ENCODE measurements at places on chromosomes 13 and 19.

DNA sequence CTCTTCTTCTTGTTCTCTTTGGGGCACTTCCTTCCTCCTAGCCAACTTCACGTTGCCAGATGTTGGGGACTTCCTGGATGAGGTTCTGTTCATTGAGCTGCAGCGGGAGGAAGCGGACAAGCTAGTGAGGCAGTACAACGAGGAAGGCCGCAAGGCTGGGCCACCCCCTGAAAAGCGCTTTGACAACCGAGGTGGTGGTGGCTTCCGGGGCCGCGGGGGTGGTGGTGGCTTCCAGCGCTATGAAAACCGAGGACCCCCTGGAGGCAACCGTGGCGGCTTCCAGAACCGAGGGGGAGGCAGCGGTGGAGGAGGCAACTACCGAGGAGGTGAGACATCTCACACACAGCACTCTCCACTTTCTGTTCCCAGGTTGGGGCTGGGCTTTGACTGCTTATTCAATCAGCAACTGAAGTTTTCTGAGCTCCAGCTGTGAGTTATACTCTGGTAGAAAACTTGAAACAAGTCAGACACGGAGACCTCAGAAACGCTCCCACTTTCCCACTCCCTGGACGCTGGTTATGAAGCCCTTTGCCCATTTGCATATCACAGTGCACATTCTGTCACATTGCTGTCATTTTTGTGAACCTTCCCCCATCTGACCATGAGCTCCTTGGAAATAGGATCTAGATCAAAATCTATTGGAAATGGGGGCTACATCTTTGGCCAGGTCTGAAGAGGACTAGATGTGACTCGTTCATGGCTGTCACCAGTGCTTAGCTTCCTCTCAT is 7.2 kb upstream of the CCDC97 start:
- peak overlapping the region; percentile 69 for H3K4me3 ChIP-seq
- no peaks in the 10 kb centered on the region for H3K27me3 ChIP-seq
- peak; percentile 91 for DNase-seq
- peaks cover 81% of the 10 kb centered on the region for H3K36me3 ChIP-seq
- H3K4me1 ChIP-seq, result peaks cover 99% of the 10 kb centered on the region

DNA sequence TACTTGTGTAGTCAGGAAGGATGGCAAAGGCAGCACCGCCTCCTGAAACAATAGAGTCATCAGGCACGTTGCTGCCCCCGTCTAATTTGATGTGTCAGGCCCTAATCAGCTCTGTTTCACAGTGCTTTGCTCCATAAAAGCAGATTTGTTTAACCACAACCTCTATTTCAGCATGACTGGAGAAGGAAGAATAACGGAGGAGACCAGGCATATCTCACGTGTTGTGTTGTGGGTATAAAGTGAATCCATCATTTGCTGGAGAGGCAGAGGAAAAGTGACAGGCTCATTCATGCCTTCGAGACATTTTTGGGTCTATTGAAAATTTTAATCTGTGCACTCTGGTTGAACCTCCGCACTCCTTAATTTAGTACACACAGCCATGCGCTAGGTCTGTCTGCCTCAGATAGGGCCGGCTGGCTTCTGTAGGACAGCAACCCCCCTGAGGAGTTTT is 940.4 kb upstream of the SLC10A2 start:
- H3K4me3 ChIP-seq, result no peak overlapping the region
- DNase-seq, result no peak
- H3K27me3 ChIP-seq, result no peaks in the 10 kb centered on the region
- H3K36me3 ChIP-seq, result no peaks in the 10 kb centered on the region
- no peak overlapping the region for H3K27ac ChIP-seq

GRCh38 chr13:109204657-109205056 is 575.2 kb downstream of the MYO16 start:
- no peaks in the 10 kb centered on the region for H3K36me3 ChIP-seq
- no peaks in the 10 kb centered on the region for H3K27me3 ChIP-seq
- H3K4me1 ChIP-seq, result no peaks in the 10 kb centered on the region
- H3K4me3 ChIP-seq, result no peak overlapping the region
- no peak overlapping the region for H3K27ac ChIP-seq
- DNase-seq, result no peak

DNA sequence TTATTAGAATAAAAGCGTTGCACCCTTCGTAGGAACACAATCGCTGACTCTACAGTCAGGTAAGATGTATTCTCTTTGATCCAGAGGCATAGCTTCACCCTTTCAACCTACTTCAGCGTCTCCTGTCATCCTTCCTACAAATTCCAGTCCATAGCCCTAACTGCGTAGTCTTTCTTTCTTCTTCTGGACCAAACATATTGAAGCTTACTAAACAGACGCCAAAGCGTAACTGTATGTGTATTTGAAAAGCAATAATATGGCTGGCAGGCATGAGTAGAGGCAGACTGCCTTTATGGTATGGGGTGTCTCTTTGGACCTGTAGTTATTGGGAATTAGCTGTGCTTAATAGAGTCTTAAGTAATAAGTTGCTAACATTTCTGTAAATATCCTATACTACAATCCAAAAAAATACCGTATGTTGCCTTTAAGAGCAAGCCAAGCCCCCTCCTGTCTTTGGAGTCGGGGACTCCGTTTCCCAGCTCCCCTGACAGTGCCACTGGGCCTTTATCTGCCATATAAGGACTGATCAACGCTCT is 392 bp upstream of the ZNF548 start:
- no peaks in the 10 kb centered on the region for H3K27me3 ChIP-seq
- peak overlapping the region; percentile 96 for H3K4me3 ChIP-seq
- DNase-seq, result no peak
- peaks cover 25% of the 10 kb centered on the region for H3K4me1 ChIP-seq

DNA sequence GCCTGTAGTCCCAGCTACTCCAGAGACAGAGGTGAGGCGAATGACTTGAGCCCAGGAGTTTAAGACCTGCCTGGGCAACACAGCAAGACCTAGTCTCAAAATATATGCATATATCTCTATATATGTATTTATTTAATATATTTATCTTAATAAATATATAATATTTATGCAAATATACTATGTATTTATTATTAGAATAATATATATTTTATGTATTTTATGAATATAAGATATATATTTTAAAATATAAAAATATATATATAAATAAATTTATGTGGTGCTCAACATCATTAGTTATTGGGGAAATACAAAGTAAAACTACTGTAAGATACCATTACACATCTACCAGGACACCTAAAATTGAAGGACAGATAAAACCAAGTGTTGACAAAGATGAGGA is 58.1 kb upstream of the IPO5 start:
- H3K27ac ChIP-seq, result no peak overlapping the region
- H3K4me3 ChIP-seq, result no peak overlapping the region
- H3K27me3 ChIP-seq, result peaks cover 3% of the 10 kb centered on the region

DNA sequence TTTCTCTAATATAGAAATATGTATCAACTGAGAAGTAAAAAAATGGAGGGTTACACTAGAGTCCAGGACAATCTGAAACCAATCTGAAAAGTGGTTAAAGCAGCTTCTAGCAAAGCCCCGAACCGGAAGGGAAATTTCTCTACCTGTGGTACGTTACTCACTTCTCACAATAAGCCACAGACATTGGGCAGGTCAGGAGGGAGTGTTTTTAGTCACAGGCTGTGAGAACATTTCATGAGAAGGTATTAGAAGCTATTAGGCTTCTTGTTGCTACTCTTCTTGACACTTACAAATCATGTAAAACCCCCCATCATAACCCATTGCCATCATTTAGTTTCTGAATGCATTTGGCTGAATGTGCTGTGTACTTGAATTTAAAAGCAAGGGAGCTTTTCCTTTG is 120.9 kb downstream of the NUFIP1 start:
- H3K4me3 ChIP-seq, result no peak overlapping the region
- H3K27me3 ChIP-seq, result peaks cover 3% of the 10 kb centered on the region
- no peak for DNase-seq
- H3K4me1 ChIP-seq, result peaks cover 7% of the 10 kb centered on the region
- H3K27ac ChIP-seq, result no peak overlapping the region

DNA sequence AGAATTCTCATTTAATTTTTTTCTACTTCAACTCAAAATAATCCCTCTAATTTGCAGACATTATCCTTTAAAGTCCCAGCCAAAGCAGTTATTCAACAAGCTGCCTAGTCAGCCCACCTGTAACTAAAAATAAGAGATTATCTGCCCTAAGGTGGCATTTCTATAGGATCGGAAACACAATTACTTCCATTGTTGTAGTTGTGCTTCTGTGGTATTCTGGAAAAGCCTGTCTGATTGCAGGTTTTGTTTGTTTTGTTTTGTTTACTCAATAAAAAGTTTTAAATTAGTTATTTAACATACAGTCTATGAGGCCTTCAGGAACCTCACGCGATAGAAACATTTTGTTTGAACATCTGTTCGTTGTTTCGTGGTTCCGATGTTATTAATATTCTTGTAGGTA is 101.0 kb downstream of the ZIC5 start:
- H3K36me3 ChIP-seq, result no peaks in the 10 kb centered on the region
- H3K4me1 ChIP-seq, result no peaks in the 10 kb centered on the region
- H3K4me3 ChIP-seq, result no peak overlapping the region
- H3K27me3 ChIP-seq, result no peaks in the 10 kb centered on the region

DNA sequence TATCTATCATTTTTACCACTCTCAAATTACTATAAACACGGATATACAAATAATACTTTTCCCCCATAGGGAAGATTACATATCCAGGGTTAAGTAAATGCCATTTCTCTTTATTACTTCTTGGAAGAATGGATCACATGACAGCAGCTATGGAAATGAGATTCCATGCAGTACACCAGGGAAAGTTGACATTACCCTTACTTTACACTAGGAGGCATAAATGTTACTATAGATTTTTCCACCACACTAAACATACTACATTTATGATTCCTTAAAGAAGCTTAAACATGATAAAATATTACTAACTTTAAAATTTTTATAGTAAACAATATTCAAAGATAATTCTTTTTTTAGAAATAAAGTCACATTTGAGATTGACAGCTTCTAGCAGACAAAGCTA is 611.4 kb downstream of the PCDH9 start:
- H3K27ac ChIP-seq, result no peak overlapping the region
- DNase-seq, result no peak
- H3K27me3 ChIP-seq, result no peaks in the 10 kb centered on the region
- no peaks in the 10 kb centered on the region for H3K36me3 ChIP-seq
- no peak overlapping the region for H3K4me3 ChIP-seq

DNA sequence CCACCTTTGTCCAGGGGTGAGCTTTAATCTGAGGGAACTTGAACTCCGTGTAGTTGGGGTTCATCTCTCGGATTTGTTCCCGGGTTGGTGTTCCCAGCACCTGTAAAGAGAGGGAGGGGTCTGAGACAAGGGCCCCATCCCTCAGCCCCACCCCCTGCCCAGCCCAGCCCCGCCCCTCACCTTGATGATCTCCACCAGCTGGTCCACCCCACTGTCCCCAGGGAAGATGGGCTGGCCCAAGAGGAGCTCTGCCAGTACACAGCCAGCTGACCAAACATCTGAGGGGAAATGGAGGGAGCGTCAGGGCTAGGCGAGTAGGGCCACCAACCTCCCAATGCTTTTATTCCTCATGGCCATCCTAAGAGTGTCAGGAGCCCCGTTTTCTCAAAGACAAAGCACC is 9.3 kb downstream of the GSK3A start:
- H3K4me3 ChIP-seq, result no peak overlapping the region
- peak overlapping the region; percentile 49 for H3K27ac ChIP-seq
- H3K36me3 ChIP-seq, result peaks cover 43% of the 10 kb centered on the region
- H3K4me1 ChIP-seq, result peaks cover 14% of the 10 kb centered on the region
- no peak for DNase-seq
- no peaks in the 10 kb centered on the region for H3K27me3 ChIP-seq

- no peak overlapping the region for H3K27ac ChIP-seq
- DNase-seq, result no peak
- no peaks in the 10 kb centered on the region for H3K4me1 ChIP-seq
- H3K27me3 ChIP-seq, result no peaks in the 10 kb centered on the region
- H3K36me3 ChIP-seq, result peaks cover 3% of the 10 kb centered on the region
These were observed 27.0 kb downstream of the POMP start for GRCh38 chr13:28685892-28686291.

GRCh38 chr19:16001481-16002312 is 52.9 kb downstream of the OR10H4 start:
- H3K27me3 ChIP-seq, result no peaks in the 10 kb centered on the region
- H3K4me3 ChIP-seq, result peak overlapping the region; percentile 65
- H3K4me1 ChIP-seq, result peaks cover 27% of the 10 kb centered on the region
- H3K36me3 ChIP-seq, result no peaks in the 10 kb centered on the region
- peak overlapping the region; percentile 70 for H3K27ac ChIP-seq

GRCh38 chr19:1213391-1214286 is 8.1 kb downstream of the STK11 start:
- peak overlapping the region; percentile 77 for H3K4me3 ChIP-seq

DNA sequence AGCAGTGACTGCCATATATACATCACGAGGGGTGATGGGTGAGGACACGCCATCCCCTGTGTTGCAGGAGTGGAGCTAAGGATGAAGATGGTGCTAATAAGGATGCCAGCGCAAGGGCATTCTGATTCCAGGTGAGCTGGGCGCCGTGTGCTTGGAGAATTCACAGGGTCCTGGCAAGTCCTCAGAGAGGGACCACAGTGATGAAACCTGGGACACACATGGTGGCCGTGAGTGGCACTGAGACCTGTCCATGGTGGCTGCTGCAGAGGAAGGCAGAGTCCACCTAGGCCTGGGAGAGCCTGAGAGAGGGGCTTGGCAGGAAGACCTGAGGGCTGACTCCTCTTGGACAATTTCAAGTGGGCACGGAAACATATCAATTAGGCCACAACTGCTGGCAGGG is 65.2 kb downstream of the RFX2 start:
- no peak overlapping the region for H3K27ac ChIP-seq
- no peak overlapping the region for H3K4me3 ChIP-seq
- no peaks in the 10 kb centered on the region for H3K36me3 ChIP-seq
- no peak for DNase-seq

DNA sequence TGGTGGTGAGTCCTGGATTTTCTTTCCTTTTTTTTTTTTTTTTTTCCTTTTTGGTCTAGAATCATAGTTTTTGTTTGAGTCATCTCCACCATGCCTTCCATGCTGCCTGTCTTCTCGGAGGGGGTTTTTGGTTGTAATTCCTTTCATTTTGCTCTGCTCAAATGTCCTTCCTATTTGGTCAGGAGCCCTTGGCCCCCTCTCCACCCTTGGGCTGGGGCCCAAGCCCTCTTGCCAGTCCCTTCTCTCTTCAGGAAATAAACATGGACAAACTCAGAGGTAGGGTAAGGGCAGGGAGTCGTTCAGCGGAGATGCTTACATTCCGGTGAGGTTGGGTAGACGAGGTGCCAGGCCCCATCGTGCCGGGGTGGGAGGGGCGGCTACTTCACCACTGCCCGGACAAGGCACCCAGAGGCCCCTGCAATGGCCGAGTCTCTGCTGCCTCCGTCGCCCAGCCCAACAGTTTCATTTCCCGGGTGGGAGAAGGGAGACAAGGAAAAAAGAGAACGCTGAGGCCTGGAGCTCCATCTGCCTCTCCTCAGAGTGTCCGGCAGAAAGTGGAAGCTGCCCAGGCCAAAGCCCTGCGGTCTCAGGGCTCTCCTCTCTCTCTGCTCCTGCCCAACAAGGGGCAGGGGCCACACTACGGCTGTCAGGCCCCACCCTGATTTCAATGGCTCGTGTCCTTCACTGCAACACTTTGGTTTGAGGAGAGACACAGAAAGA is 12.7 kb downstream of the ZNF574 start:
- no peaks in the 10 kb centered on the region for H3K27me3 ChIP-seq
- H3K4me3 ChIP-seq, result no peak overlapping the region
- H3K27ac ChIP-seq, result no peak overlapping the region
- H3K4me1 ChIP-seq, result peaks cover 26% of the 10 kb centered on the region

- no peak for DNase-seq
- no peak overlapping the region for H3K27ac ChIP-seq
- no peak overlapping the region for H3K4me3 ChIP-seq
- H3K36me3 ChIP-seq, result peaks cover 4% of the 10 kb centered on the region
- peaks cover 27% of the 10 kb centered on the region for H3K4me1 ChIP-seq
These were observed 24.4 kb downstream of the SPATA13 start for GRCh38 chr13:24184882-24185281.

- no peak for DNase-seq
- no peak overlapping the region for H3K27ac ChIP-seq
- H3K36me3 ChIP-seq, result peaks cover 21% of the 10 kb centered on the region
- H3K27me3 ChIP-seq, result no peaks in the 10 kb centered on the region
These were observed 7.9 kb downstream of the DENND1C start for GRCh38 chr19:6473647-6474046.

All from activated CD4-positive, alpha-beta memory T cell treated with anti-CD3 and anti-CD28 coated beads for 36 hours (primary cell).